ENCODE measurements at places on chromosomes 7 and 10. TPM values are rescaled to one million over a fixed set of nuclear protein-coding genes. Genes with fewer than 3 reads are reported as not detected.

GATA3 gene
- 4.0 TPM for polyA plus RNA-seq

DNA sequence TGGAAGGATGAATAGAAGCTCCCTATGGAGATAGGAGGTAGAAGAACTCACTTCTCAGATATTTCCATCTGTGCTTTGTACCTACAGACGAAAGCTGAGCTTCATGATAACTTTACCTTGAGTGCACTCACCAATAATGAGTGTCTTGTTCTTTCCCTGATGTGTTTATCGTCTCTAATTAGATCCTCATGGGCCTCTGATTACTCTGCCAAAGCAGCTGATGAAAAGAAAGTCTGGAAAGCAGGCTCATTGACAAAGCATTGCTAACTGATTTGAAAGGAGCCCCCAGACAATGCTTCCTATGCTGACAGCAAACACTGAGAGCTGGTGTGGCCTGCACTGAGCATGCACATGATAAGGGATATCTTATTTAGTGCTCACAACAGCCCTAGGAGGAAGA is 183.9 kb upstream of the GHITM start:
- DNase-seq = no peak

- no peak for DNase-seq
Measured at GRCh38 chr7:104903044-104903443, 111.0 kb upstream of the KMT2E start.

LRRC18 gene
- not detected for polyA plus RNA-seq

GPC2 gene
- polyA plus RNA-seq = 0.55 TPM
